Stimulated activated CD4-positive, alpha-beta T cell treated with anti-CD3 and anti-CD28 coated beads, Interleukin-1b, Interleukin-23, amount 100 ng/mL, for 1 hour (primary cell): ENCODE measurements at places on chromosomes 2 and 18.

- DNase-seq, result no peak
Measured at GRCh38 chr2:222268311-222268990, 30.3 kb downstream of the PAX3 start.

DNA sequence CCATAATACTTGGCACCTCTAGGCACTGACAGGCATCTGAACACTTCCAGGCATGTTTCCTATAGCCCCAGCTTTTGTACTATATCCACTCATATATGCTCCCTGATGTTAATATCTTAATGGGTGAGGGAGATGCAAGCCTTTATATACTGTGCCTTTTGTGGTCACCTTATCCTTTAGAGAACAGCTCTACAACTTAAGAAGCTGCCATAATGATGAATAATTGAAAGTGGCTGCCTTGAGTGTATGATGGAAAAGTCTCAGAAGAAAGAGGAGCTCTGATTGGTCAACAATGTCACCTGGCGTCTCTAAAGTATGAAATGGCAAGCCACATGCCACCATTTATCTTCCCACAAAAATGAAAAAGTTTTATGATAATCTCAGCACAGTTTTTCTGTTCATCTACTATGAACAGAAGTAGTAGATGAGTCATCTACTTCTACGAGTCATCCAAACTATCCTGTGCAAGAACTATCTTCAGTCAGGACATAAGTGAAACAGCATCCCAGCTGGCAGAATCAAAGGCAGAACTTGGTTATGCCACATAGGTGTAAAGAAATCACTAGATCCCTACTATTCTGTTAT, 997.9 kb upstream of the CELF4 start:
- DNase-seq, result no peak

DNA sequence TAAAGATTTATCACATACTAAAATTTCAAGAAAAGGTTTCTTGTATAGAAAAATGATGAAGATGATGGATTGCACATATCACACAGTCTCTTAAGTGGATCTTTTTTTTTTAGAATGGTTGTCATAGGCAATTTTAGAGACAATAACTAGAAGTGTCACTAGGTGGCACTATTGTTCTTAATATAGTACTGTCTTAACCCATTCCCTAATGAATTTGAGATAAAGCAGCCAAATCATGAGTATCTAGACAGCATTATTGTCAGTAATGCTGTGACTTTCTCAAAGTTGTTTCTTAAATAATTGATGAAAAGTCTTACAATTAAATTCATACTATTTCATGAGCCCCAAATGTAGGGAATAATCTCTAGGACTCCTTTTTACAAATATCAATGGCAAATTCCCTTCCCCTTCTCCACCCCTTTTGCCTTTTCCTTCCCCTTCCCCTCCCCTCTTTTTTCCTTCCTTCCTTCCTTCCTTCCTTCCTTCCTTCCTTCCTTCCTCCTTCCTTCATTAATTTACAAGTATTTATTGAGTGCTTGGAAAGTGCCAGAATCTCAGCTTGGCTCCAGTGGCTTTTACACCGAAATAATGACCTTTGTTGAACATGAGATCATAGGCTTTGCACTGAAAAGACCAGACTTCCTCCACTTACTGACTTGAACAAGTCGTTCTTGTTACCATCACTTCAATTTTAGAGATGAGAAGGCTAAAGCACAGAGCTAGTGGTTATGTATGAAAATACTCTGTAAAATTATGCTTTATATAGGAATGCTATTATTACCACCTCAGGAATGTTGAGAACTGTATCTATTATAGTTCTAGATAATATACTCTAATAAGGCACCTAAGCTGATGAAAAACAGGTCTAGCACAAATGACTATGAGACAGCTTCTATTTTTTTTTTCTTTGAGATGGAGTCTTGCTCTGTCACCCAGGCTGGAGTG, 19.8 kb downstream of the MYL12B start:
- no peak for DNase-seq

DNA sequence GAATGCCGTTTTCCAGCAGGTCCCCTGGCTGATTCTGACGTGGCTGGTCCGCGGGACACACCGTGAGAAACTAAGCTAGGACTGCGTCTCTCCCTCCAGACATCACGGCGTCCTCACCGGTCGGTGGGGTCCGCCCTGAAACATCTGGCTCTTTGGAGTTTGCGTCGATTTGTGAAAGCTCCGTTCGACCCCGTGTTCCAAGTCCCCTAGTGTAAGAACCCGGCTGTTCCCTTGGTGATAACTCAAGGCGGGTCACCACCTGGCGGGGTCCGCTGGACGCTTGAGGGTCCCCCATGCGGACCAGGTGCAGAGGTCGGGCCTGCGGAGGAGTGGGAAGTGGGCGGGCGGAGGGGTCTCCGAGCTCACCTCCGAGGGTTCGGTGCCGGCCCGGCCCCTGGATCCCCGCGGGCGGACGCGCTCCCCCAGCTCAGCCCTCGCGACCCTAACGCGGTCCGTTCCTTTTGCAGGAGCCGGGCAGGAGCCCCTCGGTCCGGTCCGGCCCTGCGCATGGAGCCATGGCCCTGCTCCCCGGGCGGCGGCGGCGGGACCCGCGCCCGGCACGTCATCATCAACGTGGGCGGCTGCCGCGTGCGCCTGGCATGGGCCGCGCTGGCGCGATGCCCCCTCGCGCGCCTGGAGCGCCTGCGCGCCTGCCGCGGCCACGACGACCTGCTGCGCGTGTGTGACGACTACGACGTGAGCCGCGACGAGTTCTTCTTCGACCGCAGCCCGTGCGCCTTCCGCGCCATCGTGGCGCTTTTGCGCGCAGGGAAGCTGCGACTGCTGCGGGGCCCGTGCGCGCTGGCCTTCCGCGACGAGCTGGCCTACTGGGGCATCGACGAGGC, 65.6 kb downstream of the KCNG2 start:
- DNase-seq, result no peak

DNA sequence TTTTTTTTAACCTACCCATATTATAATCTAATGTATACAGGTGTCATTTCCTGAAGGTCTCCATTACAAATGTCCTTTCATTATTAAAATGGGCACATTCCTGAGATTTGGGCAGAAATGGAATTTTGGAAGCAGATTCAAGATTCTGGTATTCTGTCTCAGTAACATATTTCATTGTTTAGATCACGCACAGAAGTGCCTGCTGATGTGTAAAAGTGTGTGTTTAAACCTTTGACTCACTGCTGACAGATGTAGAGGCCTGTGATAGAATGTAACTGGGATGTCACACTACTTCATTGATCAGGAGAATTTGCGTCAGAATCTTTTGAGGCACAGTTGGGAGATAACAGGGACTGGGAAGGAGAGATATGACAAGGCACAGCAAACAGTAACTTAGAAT, 276.8 kb upstream of the EPAS1 start:
- no peak for DNase-seq

GRCh38 chr2:189492451-189492850, 51.2 kb downstream of the WDR75 start:
- DNase-seq, result no peak

DNA sequence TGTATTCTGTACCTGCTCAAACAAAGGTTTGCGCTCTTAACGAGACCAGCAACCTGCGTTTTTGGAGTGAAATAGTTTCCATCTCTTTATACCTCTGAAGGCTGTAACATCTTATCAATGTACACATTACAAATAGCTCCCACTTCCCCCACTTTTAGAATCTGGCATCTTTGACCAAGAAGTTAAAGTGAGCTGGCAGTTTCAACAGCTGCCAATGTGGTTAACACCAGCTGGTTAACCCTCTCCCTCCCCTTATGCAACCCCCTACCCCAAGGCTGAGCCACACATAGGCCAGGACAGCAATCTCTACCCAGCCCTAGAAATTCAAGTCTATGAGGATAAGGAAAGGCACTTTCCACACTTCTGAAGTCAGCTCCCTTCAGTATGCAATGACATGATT, 2.2 kb upstream of the SERTAD2 start:
- DNase-seq, result no peak

- DNase-seq, result no peak
Measured at GRCh38 chr2:239068411-239068810, 220.5 kb downstream of the TWIST2 start.

- DNase-seq, result no peak
Measured at GRCh38 chr2:46161911-46162310, 135.3 kb upstream of the EPAS1 start.

DNA sequence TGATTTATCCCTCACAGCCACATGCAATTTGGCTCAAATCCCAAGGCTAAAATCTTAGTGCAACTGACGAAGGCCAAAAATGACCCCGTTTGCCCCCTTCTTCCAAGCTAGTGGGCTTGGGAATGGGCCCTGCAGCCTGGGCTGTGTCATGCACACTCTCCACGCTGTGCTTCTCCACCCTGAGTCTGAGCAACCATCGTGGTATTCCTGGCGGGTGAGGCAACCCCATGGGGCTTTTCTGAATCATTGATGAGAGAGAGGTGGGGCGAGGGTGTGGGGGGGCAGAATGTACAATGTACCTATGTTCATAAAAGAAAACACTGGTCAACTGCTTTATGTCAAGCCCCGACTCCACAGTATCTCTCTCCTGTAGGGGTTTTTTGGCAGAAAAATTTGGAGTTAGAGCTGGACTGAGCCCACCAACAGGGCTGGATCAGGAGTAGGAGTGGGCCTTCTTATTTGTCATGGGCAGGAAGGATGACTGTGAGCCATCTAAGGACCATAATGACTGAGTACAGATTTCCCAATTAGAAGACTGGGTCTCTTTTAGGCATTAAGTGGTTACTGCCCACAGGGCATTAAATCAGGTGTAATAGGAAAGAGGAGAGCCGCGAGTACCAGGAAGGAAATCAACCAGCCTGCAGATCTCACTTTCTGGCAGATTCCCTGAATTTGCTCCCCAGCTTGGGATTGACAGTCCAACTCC, 8.9 kb downstream of the SULT1C2 start:
- DNase-seq, result no peak

DNA sequence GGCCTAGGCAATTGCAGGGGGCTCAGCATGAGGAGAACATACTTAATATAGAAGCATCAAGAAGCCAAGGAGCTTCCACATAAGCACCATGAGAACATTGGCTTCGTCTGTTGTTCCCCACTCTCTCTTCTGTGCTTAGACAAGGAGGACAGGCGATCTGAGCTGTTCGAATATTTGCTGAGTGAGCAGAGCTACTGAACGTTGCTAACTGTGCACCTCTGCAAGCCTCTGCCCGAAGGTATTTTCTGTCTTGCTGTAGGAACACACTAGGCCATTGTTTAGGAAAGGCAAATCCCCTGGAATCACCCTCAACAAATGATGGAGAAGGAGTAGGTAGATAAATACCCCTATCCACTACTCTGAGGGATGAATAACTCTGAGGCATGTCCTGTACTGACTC, 813.8 kb downstream of the DCC start:
- DNase-seq, result no peak

- DNase-seq, result no peak
Measured at GRCh38 chr2:77838441-77838840, 316.3 kb upstream of the LRRTM4 start.

- DNase-seq, result no peak
Measured at GRCh38 chr2:205932861-205933260, 153.1 kb downstream of the INO80D start.

- no peak for DNase-seq
Measured at GRCh38 chr2:133483181-133483580, 85.1 kb downstream of the NCKAP5 start.

DNA sequence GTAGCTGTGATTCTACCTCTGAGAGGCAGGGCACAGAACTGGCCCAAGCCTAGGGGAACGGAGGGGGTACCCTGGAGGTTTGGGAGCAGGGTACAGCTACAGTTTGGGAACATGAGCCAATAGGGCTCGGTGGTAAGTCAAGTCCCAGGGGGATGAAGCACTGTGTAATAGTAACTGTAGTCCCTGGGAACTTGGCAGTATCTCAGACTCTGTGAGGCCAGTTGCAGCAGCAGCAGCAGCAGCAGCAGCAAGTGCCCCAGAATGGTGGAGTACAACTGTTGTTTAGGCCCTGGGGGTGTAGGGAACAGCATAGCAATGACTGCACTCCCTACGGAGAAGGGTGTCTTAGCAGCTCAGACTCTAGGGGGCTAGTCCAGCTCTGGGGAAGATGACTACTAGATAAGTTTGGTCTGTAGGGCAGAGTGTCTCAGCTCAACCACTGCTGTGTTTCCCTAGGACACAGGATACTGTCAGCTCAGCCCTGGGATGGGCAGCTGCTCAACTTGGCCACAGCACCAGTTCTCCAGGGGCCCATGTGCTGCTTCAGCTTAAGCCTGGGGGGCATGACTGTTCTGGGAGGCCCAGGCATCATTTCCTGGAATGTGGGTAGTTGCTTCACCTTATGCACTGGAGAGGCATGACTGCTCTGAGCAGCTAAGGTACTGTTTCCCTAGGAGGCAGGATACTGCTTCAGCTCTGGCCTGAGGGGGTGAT, 20.5 kb downstream of the CARF start:
- DNase-seq, result no peak

GRCh38 chr18:7417727-7418126, 149.4 kb upstream of the PTPRM start:
- DNase-seq, result no peak

DNA sequence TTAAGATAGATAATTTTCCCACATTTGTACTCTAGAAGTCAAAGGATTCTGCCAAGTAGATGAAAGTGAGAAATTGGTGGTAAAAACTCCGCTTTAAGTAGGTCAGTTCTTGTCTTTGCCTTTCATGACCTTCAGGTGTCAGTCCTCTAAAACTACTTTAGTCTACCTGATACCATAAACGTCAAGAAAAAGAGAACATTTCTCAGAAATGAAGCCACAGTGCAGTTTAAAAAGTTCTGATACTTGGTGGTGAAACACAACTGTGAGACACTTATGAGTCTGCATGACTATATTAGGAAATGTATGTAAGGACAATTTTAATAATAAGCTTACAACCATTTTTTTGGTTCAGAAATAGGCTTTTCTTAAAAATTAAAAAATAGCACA, 583.3 kb downstream of the SATB2 start:
- no peak for DNase-seq
